ENCODE measurements at places on chromosomes 4 and X. TPM values are rescaled to one million over a fixed set of nuclear protein-coding genes. Genes with fewer than 3 reads are reported as not detected.

Gene LIMCH1
- 35.7 TPM for total RNA-seq

Gene CPZ
- total RNA-seq = 4.9 TPM

DNA sequence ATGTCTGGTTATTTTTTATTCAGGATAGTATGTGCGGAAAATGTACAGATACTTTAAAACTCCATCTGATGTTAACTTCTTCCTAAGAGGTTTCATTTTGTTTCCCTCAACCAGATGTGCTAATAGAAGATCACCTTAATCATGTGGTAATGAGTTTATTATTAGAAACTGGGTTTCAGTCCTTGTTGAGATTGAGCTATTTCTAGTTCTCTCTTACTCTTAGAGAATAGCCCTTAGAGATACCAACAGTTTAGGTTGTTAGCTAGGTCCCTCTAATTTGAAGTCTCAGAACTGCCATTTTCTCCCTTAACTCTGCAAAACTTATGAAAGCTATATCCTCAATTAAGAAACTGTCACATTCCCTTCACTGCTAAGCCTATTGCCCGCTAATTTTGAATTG is 13.0 kb downstream of the FAM47A start:
- H3K27ac ChIP-seq = no peak overlapping the region
- H3K27me3 ChIP-seq = no peaks in the 10 kb centered on the region
- no peaks in the 10 kb centered on the region for H3K36me3 ChIP-seq

- DNase-seq = no peak
- H3K27ac ChIP-seq = no peak overlapping the region
- no peaks in the 10 kb centered on the region for H3K27me3 ChIP-seq
- H3K4me1 ChIP-seq = no peaks in the 10 kb centered on the region
Measured at GRCh38 chrX:153463031-153463430, 7.3 kb downstream of the HAUS7 start.

DNA sequence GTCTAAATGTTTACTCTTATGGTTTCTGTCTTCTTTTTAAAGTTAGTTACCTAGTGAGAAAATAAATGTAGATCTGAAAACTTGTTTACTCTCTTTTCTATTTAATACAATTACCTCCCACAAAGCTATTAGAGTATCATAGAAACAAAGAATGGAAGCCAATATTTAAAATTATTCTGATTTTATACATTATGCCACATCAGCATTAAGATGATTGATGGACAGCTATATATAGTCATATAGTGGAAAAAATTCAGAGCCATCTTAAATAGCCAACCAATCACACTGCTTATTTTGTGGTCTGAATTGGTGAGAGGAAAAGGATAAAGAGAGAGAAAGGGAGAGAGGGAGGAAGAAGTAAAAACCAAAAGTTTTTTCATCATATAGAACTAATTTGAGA is 1101.8 kb downstream of the PCDH19 start:
- H3K27ac ChIP-seq = no peak overlapping the region
- DNase-seq = no peak
- H3K4me1 ChIP-seq = peaks cover 4% of the 10 kb centered on the region
- H3K36me3 ChIP-seq = no peaks in the 10 kb centered on the region
- H3K27me3 ChIP-seq = no peaks in the 10 kb centered on the region

Gene IL2RG
- total RNA-seq = 5.2 TPM

GRCh38 chr4:95545546-95545945 is 3.2 kb downstream of the UNC5C start:
- peak overlapping the region; percentile 73 for H3K27ac ChIP-seq
- H3K4me1 ChIP-seq = peaks cover 31% of the 10 kb centered on the region
- H3K27me3 ChIP-seq = peaks cover 59% of the 10 kb centered on the region

GRCh38 chrX:81120258-81120935 is 81.3 kb downstream of the HMGN5 start:
- no peaks in the 10 kb centered on the region for H3K36me3 ChIP-seq
- peak overlapping the region; percentile 97 for H3K4me3 ChIP-seq
- H3K27ac ChIP-seq = peak overlapping the region; percentile 85
- peaks cover 22% of the 10 kb centered on the region for H3K27me3 ChIP-seq

- H3K4me1 ChIP-seq = peaks cover 15% of the 10 kb centered on the region
- H3K36me3 ChIP-seq = no peaks in the 10 kb centered on the region
- no peaks in the 10 kb centered on the region for H3K27me3 ChIP-seq
- H3K4me3 ChIP-seq = no peak overlapping the region
- DNase-seq = no peak
Measured at GRCh38 chr4:20292739-20293138, 41.0 kb downstream of the SLIT2 start.

DNA sequence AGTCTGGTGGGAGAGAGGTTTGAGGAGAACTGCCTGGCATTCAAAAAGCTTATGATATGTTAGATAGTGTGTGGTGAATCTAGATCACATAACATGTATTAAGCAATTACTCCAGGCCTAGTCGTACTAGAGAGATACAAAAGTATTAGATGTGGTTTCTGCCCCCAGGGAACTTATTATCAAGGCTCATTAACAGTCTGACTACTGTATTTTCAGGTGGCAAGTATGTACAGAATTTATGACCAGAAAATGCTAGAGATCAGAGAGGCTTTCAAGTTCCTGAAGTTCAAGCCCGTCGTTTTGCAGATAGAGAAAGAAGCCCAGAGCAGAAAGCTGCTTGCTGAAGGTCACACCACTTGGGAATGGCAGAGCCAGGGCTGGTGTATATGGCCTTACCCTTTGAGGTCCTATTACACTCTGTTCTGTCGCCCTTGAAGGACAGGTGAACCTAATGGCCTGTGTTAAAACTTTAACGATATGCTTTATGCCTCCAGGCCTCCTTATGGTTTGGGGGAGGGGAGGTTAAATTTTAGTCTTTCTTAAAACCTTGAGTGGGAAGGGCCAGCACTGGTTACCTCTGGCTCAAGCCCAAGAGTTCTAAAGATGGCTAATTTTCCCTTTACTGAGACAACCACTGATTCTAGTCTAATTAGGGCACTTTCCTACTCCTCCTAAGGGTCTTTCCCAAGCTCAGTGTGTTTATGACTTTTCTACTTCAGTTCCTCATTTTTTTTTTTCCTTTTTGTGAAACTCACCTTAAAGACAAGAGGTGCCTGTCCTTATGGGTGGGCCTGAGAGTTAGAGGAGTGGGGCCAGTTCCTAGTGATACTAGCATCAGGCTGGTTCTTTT is 19.9 kb downstream of the TMEM164 start:
- peaks cover 19% of the 10 kb centered on the region for H3K4me1 ChIP-seq
- no peak for DNase-seq
- no peak overlapping the region for H3K4me3 ChIP-seq
- peak overlapping the region; percentile 42 for H3K27ac ChIP-seq
- H3K36me3 ChIP-seq = peaks cover 19% of the 10 kb centered on the region

Gene CWH43
- total RNA-seq = not detected

DNA sequence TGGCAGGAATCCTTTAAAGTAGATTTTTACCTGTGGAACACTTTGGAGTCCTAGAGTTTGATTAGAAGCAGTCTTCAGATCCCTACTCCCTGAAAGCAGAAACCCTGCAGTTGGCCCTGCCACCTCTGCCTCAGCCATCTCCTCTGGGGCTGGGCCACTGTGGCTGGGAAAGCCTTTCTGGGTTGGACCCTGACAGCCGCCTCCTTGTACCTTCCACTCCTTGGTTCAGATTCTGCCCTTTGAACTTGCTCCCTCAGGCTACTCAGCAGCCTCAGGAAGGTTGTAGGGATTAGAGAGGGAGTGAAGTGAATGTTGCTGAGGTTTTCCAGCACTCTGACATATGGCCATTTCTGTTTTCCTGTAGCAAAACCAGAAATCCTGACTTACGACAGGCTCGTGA is 65.5 kb downstream of the KIT start:
- no peaks in the 10 kb centered on the region for H3K4me1 ChIP-seq
- H3K4me3 ChIP-seq = no peak overlapping the region
- DNase-seq = no peak
- H3K36me3 ChIP-seq = no peaks in the 10 kb centered on the region

Gene GC
- 71.9 TPM for total RNA-seq

GRCh38 chr4:40622913-40623312 is 6.8 kb downstream of the RBM47 start:
- H3K36me3 ChIP-seq = peaks cover 11% of the 10 kb centered on the region
- H3K4me3 ChIP-seq = no peak overlapping the region
- no peaks in the 10 kb centered on the region for H3K27me3 ChIP-seq
- DNase-seq = no peak
- peaks cover 42% of the 10 kb centered on the region for H3K4me1 ChIP-seq

DNA sequence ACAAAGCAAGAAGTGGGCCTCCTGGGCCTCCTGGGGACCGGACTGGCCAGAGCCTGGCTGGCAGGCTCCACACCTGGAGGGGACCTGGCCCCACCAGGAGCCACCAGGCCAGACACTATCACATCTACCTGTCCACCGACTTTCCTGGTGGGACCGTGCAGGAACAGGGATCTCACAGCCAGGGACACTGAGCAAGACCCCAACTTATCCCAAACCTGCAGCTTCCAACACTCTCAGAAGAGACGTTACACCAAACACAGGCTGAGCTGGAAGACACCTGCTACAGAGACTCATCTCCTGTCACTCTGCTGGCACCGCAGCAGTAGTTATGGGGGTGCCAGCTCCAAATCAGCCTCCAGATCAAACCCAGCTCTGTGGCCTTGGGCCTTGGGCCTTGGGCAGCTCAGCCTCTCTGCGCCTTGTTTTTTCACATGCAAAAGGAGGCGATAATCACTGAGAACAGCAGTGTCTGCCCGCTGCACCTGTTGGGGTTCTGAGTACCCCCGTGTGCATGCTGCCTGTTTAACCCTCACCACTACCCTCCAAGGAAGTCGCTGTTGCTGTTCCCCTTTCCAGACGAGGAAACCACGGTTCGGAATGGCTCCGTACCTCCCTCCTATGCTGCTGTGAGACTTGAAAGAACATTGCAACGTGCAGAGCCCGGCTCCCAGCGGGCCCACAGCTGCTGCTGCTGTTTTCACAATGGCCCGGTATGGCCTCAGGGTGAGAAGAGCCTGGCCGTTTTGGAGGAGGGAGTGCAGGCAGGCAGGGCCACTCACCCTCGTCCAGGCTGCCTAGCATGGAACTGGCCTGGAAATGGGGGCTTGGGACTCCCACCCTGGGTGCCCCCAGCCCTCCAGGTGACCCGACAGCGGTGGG is 69.6 kb downstream of the ADRA2C start:
- no peak for DNase-seq
- no peak overlapping the region for H3K4me3 ChIP-seq
- H3K27ac ChIP-seq = no peak overlapping the region
- H3K36me3 ChIP-seq = no peaks in the 10 kb centered on the region
- H3K27me3 ChIP-seq = peaks cover 26% of the 10 kb centered on the region

GRCh38 chrX:73728602-73729001 is 165.6 kb downstream of the CHIC1 start:
- H3K27me3 ChIP-seq = no peaks in the 10 kb centered on the region
- H3K4me1 ChIP-seq = no peaks in the 10 kb centered on the region
- H3K4me3 ChIP-seq = no peak overlapping the region
- H3K27ac ChIP-seq = no peak overlapping the region
- no peaks in the 10 kb centered on the region for H3K36me3 ChIP-seq
- no peak for DNase-seq

DNA sequence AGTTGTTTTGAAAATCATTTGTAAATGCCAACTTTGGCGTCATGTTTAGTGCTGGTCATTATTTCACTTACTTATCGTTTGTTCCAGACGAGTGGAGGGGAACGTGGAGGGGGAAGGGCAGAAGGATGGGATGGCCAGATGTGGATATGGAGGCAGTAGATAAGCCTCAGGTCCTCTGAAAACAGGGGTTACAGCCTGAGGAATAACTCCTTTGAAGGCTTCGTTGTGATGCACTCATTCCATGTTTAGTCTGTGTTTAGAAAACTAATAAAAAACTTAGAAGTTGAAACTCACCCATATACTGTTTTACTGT is 1.1 kb downstream of the MOB1B start:
- no peak for DNase-seq
- H3K36me3 ChIP-seq = peaks cover 22% of the 10 kb centered on the region
- no peaks in the 10 kb centered on the region for H3K27me3 ChIP-seq
- peaks cover 22% of the 10 kb centered on the region for H3K4me1 ChIP-seq

GRCh38 chr4:73978886-73979285 is 2.9 kb downstream of the PF4 start:
- H3K27ac ChIP-seq = no peak overlapping the region
- H3K36me3 ChIP-seq = no peaks in the 10 kb centered on the region
- no peak for DNase-seq
- peaks cover 35% of the 10 kb centered on the region for H3K27me3 ChIP-seq
- no peaks in the 10 kb centered on the region for H3K4me1 ChIP-seq

DNA sequence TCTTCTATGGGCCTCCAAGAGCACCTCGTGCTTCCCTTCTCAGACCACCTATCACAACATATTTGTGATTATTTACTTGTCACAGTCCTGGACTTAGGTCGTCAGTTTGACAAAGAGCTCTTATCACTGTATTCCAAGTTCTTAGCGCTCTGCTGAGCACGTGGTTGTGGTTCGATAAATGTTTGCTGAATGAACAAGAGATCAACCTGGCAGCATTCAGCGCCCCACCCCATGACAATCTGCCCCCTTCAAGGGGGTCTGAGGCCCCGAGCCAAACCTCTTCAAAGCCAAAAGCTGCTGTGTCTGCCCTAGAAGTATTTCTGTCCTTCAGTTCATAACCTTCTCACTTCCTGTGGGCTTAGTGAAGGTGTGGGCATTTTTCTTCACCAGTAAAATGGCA is 15.0 kb downstream of the RPS4X start:
- H3K36me3 ChIP-seq = no peaks in the 10 kb centered on the region
- H3K4me1 ChIP-seq = peaks cover 14% of the 10 kb centered on the region
- no peak for DNase-seq

DNA sequence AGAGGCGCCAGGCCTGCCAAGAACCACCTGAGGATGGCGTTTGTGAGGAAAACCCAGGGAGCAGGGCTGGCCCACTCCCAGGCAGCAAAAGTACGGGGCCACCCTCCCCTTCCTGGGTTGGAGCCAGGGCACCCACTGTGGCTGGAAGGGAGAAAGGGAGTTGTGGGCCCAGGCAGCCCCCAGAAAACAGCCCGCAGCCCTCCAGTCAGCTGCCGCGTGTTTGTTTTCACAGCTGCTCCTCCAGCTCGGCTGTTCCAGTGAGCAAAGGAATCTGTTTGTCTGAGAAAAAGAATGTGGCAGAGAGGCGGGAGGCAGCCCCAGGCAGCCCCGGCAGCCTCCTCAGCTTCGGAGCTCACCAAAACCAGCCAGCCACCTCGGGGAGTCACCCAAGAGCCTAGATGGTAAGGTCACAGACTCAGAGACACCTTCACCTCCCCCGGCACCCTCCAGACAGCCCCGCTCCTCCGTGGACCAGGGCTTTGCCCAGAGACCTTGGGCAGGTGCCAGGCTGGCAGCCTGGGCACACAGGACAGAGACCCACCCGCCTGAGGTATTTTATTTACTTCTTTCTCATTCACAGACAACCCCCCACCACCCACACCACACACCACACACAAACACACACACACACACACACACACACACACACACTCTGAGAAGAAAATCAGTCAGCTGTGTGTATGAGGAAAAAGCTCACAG is 338.1 kb downstream of the BCOR start:
- H3K36me3 ChIP-seq = no peaks in the 10 kb centered on the region
- H3K4me3 ChIP-seq = no peak overlapping the region
- no peaks in the 10 kb centered on the region for H3K27me3 ChIP-seq
- DNase-seq = no peak
